Lower lobe of right lung (tissue), 2 donors: ENCODE measurements at places on chromosomes 7 and 10. TPM values are rescaled to one million over a fixed set of nuclear protein-coding genes. Genes with fewer than 3 reads are reported as not detected.

DNA sequence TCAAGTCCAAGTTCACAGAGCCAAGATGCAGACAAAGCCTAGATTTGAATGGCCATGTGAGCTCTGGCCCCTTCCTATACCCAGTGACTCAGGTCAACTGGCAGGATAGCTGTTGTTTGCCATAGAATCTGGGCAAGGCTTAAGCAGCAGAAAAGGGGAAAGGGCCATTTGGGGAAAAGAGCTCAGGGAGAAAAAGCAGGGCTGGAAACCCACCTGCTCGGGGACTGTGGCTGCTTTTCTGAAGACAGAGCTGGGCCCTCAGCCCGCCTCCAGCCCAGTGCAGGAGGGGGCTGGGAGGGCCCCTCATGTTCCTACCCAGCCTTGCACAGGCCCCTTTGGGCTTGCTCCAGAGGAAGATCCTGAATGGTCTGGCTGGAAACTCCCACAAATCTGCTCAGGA is 32.6 kb upstream of the HABP2 start:
- no peak for DNase-seq

DNA sequence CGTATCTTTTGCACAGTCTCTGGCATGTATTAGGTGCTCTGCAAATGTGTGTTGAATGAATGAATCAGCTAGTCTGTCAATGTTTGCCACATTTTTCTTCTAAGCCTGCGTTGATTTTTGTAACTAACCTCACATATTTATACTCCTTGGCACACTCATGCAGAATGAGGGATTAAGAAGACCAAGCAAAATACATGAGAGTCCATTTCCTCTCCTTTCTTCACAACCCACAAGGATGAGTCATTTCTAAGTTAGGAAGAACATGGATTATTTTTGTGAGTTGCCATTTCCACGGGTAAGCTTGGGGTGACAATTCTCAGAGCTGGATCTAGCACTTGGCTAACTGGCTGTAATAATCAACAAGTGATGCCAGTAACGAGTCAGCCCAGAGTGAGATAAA is 158.8 kb downstream of the TWIST1 start:
- DNase-seq = no peak

- no peak for DNase-seq
Observed at GRCh38 chr10:15857107-15857575, 3.2 kb downstream of the MINDY3 start.

DNA sequence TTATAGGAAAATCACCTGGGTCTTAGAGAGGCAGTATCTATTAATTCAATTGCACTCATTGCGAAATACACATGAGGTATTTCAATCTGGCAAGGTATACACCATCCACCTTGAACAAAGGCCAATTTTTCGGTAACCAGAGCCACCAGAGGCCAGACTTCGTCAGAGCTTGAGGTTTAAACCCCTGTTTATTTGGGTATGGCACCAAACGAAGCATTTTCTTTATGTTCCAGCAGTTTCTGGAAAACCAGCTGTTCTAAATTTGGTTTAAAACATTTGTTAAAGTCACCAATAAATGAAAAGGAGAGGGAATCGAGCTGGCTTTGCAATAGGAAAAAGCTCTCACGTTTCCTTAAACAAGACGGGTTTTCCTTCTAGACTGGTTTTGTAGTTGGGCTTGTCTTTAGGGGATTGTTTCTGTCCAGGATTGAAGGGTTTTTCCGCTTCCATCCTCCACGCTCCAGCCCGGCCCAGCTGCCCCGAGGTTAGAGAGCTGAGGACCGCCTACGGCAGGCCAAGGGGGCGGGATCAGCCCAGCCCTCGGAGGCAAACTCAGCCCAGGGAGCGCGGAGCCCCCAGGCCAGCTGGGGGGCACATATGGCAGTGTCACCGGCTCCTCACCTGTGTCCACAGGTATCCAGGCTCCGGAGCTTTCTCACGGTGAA is 539.4 kb upstream of the MGMT start:
- no peak for DNase-seq

GRCh38 chr10:96570983-96571964 is 15.5 kb downstream of the TM9SF3 start:
- no peak for DNase-seq

The CLCN1 gene
- total RNA-seq = not detected
